Stimulated activated CD8-positive, alpha-beta memory T cell treated with anti-CD3 and anti-CD28 coated beads, Interleukin-15, amount 100 ng/mL, for 4 hours (primary cell): ENCODE measurements at places on chromosomes 5 and 9.

DNA sequence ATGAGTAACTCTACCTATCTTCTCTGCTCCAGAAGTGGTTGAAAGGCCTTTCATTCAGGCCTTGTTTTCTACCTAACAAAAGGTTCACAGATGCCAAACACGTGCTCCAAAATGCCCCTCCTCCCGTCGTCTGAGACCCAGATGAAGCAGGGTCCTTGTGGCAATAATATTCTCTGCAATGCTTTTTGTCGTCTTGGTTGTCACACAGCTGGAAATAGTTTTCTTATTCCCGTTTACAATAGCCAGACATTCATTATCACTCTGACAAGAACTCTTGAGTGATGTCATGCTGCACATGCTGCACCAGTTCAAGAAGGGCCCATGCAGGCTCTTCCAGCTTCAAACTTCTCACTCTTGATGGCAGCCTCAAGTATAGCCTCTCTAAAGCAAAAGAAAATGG is 7.8 kb downstream of the LPAR1 start:
- DNase-seq: no peak

GRCh38 chr5:145585443-145586148 is 249.5 kb downstream of the PRELID2 start:
- no peak for DNase-seq

DNA sequence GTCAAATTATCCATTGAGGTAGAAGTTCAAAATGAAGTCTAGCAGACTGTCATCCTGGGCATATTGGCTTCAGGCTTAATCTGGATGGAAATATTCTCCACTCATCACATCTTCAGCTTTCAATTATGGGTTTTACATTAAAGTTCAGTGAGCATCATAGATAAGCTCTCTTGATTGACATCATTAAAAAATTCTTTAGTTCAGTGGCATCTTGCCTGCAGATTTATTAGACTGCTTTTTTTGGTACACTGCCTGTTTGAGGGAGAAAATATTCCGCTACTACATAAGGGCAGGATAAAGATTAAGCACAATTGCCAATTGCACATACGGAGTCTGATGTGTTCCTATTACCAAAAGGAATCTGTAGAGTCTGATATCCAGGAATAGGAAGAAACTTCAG is 2353.8 kb downstream of the MAT2B start:
- no peak for DNase-seq

GRCh38 chr5:138252944-138253343 is 21.5 kb downstream of the GFRA3 start:
- DNase-seq: no peak

- no peak for DNase-seq
Observed at GRCh38 chr5:10668697-10669096, 92.3 kb downstream of the DAP start.

GRCh38 chr9:127076860-127077643 is 45.4 kb downstream of the ANGPTL2 start:
- no peak for DNase-seq

DNA sequence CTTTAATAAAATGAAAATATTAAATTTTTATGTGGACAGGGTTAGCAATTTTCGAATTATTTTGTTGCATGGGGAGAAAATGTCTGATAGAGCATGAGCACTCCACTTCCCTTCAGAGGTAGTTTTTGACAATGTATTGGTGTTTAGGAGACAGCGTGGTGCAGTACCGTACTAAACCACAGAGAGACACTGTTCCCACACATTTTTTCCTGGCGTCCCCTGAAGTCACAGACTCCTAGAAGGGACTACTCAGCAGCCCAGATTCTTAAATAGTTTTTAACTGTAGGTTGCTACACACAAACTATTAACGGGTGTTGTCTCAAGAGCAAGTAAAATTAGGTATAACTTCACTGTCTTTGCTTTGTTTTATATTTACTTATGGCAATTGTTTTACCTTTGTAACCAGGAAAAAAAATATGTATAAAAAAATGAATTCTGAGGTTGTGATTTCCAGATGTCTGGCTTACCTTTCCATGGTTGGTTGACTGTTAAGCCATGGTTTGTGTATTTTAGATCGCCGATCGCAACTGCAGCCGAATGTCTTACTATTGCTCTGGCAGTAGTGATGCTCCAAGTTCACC is 171.2 kb downstream of the DOCK8 start:
- DNase-seq: no peak
